Globus pallidus (tissue), 1 donor: ENCODE measurements at places on chromosomes 4 and X.
A peak's percentile ranks its signal among the peaks of the same experiment; 100 is the strongest.

- DNase-seq = no peak
Observed at GRCh38 chr4:76989391-76990061, 40.0 kb downstream of the SEPTIN11 start.

- no peak for DNase-seq
Observed at GRCh38 chrX:74781507-74782034, 143.7 kb downstream of the NEXMIF start.

GRCh38 chrX:85993539-85994197 is 53.7 kb downstream of the CHM start:
- no peak for DNase-seq

- DNase-seq = no peak
Observed at GRCh38 chrX:47831788-47832187, 4.9 kb upstream of the ZNF81 start.

DNA sequence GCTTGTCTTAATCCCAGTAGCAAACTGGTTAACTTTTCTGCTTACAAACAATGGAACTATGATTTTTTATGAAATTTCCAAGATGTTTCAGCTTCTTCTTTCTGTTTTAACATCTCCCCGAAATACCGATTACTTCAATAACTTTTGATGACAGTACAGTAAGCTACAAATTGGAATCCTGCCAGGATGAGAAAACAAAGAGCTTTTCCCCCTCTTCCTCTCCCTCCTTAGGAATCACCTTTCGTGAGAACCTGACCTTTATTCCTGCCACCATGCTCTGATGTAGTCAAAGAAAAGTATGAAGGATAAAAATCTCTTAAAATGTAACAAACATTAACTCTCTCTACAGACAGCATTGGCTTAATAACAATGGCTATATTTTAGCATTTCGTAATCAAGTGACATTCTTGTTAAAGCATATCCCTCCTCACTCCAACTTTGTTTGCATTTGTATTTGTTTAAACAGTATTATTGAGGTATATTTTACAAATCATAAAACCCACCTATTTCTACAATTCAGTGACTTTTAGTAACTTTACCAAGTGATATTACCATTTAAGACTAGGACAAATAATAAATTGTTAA is 148.7 kb upstream of the NAP1L5 start:
- no peak for DNase-seq

- DNase-seq = no peak
Observed at GRCh38 chrX:109350551-109350950, 131.3 kb downstream of the GUCY2F start.

- DNase-seq = no peak
Observed at GRCh38 chrX:8204169-8204935, 33.3 kb upstream of the VCX2 start.

GRCh38 chrX:16588266-16588665 is 61.7 kb upstream of the S100G start:
- no peak for DNase-seq

GRCh38 chrX:130162094-130162735 is 3.4 kb downstream of the AIFM1 start:
- no peak for DNase-seq

DNA sequence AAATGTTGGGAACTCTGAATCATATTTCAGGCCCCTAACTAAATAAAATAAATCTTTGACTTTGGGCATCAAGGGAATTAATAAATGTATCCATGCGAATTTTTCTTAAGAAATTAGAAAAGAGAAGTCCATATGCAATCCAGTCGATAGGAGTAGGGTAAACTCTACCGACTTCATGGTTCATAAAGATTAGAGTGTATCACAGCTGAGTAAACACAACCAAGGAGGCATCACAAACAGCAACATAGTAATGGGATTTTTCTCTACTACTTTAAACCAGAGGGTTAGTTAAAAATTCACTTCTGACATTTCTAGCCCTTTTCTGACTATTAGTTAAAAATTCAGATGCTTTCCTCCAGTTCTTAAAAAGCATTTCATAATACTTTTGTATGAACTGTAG is 19.9 kb downstream of the SEPTIN11 start:
- DNase-seq = no peak

- DNase-seq = no peak
Observed at GRCh38 chr4:121256887-121257466, 92.9 kb upstream of the TNIP3 start.

- DNase-seq = no peak
Observed at GRCh38 chrX:27575565-27575964, 14.6 kb upstream of the DCAF8L2 start.

GRCh38 chr4:97349468-97350186 is 793.6 kb downstream of the STPG2 start:
- DNase-seq = no peak

- no peak for DNase-seq
Observed at GRCh38 chr4:43103048-43103447, 210.5 kb downstream of the GRXCR1 start.

DNA sequence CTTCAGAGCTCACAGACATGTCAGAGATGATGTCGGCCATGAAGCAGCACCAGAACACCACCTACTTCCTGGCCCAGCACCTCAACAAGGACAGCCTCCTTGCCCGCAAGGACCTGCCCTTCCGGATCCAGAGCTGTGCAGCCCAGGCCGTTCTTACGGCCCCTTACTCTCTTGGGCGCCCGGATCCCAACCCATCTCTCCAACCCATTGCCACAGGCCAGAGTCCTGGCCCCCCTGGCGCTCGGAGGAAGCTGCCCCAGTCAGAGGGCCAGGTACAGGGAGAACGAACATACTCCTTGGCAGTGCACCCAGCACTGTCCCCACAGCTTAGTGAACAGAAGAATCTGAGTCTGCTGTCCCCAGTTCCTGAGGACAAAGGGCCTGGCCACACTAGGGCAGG is 27.9 kb upstream of the PRPS1 start:
- DNase-seq = no peak

DNA sequence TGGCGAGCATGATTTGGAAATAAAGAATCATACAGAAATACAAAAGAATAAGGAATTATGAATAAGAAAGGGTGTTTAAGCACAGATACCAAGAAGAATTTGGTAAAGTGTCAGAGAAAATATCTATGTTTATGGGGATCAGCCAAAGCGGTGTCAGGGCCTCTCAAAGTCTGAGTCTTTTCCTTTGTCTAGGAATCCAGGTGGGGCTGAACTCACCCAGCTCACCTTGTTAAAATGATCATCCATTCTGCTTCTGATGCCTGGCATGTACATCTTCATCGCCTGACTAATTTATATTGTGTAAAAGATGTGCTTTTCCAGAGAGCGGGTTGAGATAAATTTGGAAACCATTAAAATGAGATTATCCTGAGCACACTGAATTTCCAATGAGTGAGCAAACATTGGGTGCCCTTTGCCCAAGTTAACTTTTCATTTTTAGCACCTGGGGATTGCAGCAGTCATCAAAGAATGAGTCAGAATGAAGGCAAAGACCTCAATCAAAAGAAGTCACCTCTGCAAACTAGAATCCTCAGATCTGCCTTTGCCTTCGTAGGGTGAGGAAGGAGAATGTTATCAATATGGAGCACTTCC is 141.9 kb upstream of the ANXA3 start:
- DNase-seq = no peak

GRCh38 chrX:1029494-1029893 is 183.0 kb downstream of the CRLF2 start:
- DNase-seq = no peak

DNA sequence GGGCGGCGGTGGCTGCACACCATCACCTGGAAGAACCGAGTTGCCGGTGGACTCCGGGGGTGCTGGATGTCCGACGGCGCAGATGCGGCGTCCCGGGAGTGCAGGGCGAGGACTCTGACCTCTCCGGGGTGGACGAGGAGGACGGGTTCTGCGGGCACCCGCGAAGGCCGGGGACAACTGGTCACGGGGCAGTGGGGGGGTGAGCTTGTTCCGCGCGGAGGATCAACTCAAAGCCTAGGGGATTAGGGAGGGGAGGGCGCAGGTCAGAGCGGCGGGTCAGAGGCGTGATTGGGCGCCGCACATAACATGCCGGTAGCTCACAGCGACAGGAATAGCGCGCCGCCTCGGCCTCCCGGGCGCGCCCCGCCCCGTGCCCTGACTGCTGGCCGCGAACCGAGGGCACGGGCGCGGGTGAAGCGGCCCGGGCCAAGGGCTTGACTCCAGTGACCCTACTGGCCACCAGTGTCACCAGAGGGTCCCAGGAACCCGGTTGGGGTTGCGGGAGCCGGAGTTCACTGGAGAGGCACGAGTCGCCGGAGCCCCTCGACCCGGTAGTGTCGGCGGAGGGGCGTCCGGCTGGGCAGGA is at the start of gene KLHL34:
KLHL34 (minus strand) TSS at position 179 of the 586 bp plus-strand sequence. CDS start 542 bp downstream, outside the sequence.
- DNase-seq = no peak

- DNase-seq = no peak
Observed at GRCh38 chr4:167943872-167944505, 148.3 kb upstream of the ANXA10 start.

DNA sequence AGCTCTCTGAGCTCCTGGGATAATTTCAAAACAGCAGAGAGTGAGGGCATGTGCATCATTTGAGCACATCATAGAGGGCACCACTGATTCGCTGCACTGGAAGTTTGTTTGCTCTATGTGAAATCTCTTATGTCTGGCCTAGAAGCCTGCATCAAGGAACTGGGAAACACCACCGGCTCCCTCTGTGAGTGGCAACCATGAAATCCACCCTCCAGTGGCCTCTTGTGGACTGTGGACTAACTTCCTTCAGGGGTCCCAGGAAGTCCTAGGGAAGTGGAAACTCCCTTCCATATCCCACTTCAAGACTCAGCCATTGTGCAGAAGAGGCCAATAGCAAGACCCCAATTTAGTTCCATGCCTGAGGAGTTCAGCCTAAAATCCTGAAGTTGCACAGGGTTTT is 48.0 kb upstream of the IGFBP7 start:
- DNase-seq = no peak

- DNase-seq = no peak
Observed at GRCh38 chr4:170589597-170590191, 499.9 kb upstream of the AADAT start.

DNA sequence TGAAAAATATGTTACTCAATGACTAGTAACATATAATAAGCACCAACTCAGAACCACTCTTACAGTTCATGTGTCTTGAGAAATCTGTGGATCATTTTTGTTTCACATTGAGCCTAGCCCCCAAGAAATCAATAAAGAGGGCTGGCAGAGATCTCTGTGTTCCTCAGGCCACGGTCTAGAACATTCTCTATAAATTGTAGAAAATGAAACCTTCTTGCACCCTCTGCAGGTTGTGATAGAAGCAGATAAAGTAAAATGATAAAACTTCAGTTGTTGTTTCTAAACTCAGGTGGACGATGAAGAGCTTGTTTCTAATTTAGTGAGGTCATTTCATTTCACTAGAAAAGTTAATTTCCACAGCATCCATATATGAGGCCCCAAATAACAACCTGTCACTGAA is 182.7 kb downstream of the KIT start:
- DNase-seq = no peak

GRCh38 chrX:70183091-70183490 is 5.8 kb downstream of the DGAT2L6 start:
- DNase-seq = no peak

DNA sequence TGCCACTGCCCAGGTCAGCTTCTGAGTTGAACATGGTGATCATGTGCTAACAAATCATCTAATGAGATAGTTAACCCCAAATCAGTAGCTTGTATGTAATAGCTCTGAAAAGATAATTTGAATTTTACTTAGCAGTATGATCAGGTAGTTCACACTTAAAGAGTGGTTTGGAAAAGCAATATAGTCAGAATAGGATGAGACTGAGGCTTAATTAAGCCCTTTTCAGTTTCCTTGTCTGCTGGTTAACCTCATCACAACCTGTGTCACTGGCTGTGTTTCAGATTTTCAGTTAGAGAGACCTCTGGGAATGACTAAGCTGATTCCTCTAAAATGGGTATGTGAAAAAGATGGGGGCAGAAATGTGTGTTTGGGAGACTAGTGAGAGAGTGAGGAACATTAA is 38.1 kb downstream of the GPR174 start:
- no peak for DNase-seq

DNA sequence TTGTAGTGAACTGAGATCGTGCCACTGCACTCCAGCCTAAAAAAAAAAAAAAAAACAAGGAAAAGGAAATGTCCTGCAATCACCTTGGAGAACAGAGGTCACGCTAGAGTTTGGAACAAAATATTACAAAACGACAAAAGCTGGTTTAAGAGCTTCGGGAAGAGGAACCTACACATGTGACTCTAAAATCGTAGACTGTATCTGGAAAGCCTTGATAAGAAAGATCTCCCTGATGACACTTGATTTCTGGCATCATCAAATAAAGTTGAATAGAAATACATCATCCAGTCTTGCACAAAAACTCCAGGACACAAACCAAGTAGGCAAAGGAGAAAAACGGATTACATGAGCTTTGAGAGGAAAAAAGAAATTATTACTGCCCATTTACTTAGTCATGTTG is 31.1 kb upstream of the DOCK11 start:
- no peak for DNase-seq

- DNase-seq = no peak
Observed at GRCh38 chrX:31213941-31214340, 142.1 kb upstream of the FTHL17 start.

DNA sequence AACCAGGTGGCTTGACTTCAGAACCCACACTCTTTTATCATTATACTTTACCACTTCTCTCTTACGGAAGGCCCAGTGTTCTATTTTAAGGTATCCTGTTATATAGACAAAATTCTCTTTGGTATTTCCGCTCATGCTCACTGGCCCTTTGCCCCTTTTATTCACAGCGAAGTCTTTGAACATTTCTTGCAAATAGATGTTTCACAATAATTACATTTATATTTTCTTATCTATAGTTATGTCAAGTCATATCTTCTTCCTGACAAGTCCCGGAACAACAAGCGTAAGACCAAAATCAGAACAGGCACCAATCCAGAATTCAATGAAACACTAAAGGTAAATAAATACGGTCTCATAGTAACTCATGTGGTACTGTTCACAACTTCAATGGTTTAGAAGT is 102.0 kb downstream of the SYTL5 start:
- no peak for DNase-seq

DNA sequence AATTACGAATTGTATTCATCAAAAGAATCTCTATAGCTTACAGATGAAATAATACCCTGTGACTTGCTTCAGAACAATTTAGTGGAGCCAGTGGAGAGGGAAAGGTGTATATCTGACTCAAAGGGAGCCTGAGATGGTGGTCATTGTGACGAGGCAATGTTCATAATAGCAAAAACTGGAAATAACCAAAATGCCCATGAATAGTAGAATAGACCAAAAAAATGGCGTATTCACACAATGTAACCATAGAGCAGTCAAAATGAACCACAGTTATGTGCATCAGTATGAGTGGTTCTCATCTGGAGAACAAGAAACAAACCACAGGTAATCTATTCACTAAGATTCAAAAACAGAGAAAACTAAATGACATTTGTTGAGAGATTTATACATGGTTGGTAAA is 125.3 kb upstream of the CLNK start:
- no peak for DNase-seq

- DNase-seq = no peak
Observed at GRCh38 chrX:107978707-107979307, 3.4 kb downstream of the TEX13B start.

GRCh38 chr4:30950737-30951136 is 230.6 kb downstream of the PCDH7 start:
- DNase-seq = no peak

GRCh38 chrX:74251006-74251930 is 52.7 kb upstream of the ZCCHC13 start:
- peak; percentile 9 for DNase-seq

- no peak for DNase-seq
Observed at GRCh38 chr4:2258091-2259035, 3.5 kb downstream of the MXD4 start.

GRCh38 chr4:13522282-13523104 is 21.8 kb downstream of the NKX3-2 start:
- DNase-seq = no peak
